Activated naive CD4-positive, alpha-beta T cell treated with anti-CD3 and anti-CD28 coated beads, Interleukin-2, amount 50 U/mL, for 72 hours (primary cell): ENCODE measurements at places on chromosomes 11 and 22. TPM values are rescaled to one million over a fixed set of nuclear protein-coding genes. Genes with fewer than 3 reads are reported as not detected.

KCTD17 gene
- 20.0 TPM for total RNA-seq

OR52N4 gene
- total RNA-seq, result 1.3 TPM

MMP12 gene
- total RNA-seq, result not detected

THAP7 gene
- 21.9 TPM for total RNA-seq

SPATA19 gene
- total RNA-seq, result not detected

MPEG1 gene
- not detected for total RNA-seq

ZC3H7B gene
- total RNA-seq, result 19.4 TPM

OR4A16 gene
- total RNA-seq, result not detected

KDM2A gene
- total RNA-seq, result 97.5 TPM

SHANK2 gene
- not detected for total RNA-seq

GAL gene
- 0.59 TPM for total RNA-seq

BCO2 gene
- 3.6 TPM for total RNA-seq

CD3D gene
- total RNA-seq, result 341 TPM

CTSF gene
- total RNA-seq, result 10.6 TPM

HTR3A gene
- total RNA-seq, result not detected

SDHD gene
- total RNA-seq, result 115 TPM

MS4A1 gene
- total RNA-seq, result not detected

MRGPRF gene
- not detected for total RNA-seq

TUBA8 gene
- 1.6 TPM for total RNA-seq

OR8D2 gene
- not detected for total RNA-seq

C11orf97 gene
- not detected for total RNA-seq

OR51B5 gene
- not detected for total RNA-seq

SGSM1 gene
- 0.20 TPM for total RNA-seq

MRGPRX4 gene
- not detected for total RNA-seq

MS4A6E gene
- total RNA-seq, result not detected

INPPL1 gene
- total RNA-seq, result 132 TPM

KCNJ5 gene
- not detected for total RNA-seq

CASP5 gene
- total RNA-seq, result not detected

CDC42EP2 gene
- 3.5 TPM for total RNA-seq

ROBO4 gene
- not detected for total RNA-seq

CSRP3 gene
- total RNA-seq, result not detected

MCHR1 gene
- not detected for total RNA-seq
